ENCODE measurements at places on chromosomes 3 and 15.
A peak's percentile ranks its signal among the peaks of the same experiment; 100 is the strongest.

GRCh38 chr3:109707617-109708016, 370.3 kb upstream of the DPPA4 start:
- no peak for DNase-seq

DNA sequence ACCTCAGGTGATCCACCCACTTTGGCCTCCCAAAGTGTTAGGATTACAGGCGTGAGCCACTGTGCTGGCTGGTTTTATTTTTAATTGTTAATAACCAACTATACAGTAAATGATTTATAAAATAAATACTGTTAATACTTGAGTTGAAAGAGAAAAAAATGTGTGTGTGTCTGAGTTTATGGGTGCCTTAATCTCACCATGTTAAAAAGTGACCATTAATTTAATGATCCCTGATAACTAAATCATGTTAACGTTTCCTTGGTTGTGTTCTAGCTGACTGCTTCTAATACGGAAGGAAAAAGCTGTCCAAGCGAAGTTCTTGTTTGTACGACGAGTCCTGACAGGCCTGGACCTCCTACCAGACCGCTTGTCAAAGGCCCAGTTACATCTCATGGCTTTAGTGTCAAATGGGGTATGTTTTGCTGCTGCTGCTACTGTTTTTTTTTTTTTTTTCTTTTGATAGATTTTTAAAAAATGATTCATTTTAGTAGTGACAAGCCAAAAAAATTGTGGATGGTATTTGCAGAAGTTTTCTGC, 113.5 kb downstream of the GHSR start:
- DNase-seq = no peak

DNA sequence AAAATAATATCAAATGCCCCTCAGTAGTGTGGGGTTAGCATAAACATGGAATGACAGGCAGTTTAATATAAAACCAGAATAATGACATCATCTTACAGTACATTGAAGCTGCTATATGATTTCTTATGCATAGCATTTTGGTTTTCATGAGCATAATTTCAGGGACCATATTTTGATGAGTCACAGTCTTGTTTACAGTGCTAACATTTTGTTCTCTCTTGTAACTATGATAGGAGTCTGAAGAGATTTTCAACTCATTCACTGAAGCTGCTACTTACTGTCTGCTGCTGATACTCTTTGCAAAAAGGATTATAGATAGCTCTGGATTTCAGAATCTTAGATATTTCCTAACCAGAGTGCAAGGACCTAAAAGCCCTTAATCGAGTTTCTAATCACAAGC, 92.6 kb upstream of the CCDC54 start:
- DNase-seq = no peak

GRCh38 chr3:109818081-109818480, 480.7 kb upstream of the DPPA4 start:
- no peak for DNase-seq

DNA sequence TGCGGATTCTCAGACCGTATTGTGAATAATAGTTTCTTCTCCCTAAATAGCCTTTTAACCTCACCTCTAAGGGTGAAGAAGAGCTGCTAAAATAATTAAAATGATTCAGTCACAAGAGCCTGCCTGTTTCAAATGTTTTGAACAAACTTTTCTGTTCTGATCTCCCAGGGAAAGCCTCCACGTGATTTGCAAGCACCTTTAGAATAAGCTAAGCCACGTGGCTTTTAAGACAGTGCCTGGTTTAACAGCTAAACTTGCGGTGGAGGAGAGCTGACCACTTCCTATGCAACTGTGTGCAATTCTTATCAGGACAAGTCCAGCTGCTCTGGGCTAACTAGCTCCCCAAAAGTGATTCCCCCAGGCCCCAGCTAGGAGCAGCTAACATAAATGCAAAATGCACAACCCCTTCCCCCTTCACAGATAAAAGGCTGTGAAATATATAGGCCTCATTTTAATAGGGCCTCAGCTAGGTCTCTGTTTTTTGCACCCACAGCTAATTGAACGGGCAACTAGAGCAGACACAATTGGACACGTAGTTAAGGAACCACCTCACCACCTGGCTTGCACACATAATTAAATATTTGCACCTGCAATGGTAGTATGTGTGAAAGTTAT, 401.2 kb upstream of the NR2F2 start:
- DNase-seq = no peak

- DNase-seq = no peak
Measured at GRCh38 chr15:73321496-73322450, 47.0 kb downstream of the HCN4 start.

- no peak for DNase-seq
Measured at GRCh38 chr3:62261121-62261520, 112.2 kb downstream of the FEZF2 start.

DNA sequence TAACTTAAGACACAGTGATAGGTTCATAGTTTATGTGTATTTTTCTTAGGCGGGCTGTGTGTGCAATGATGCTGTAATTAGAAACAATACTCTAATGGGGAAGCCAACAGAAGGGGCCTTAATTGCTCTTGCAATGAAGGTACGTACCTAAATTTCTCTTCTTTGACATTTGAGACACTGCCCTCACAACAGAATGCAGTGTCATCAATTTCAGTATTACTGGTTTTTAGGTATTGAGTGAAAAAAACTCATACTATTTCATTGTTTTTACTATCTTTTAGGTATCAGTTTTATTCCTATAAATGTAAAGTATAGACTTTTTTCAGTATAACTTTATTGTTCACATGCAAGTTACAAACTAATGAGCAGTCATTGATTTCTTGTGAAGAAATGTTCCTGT, 59.3 kb downstream of the ASTE1 start:
- no peak for DNase-seq

- DNase-seq = no peak
Measured at GRCh38 chr3:30813734-30814133, 80.7 kb downstream of the GADL1 start.

GRCh38 chr3:122523317-122523716, 8.6 kb upstream of the KPNA1 start:
- DNase-seq = no peak

GRCh38 chr3:113038328-113038727, 47.5 kb downstream of the GTPBP8 start:
- no peak for DNase-seq

- peak; percentile 12 for DNase-seq
Measured at GRCh38 chr3:10522646-10523303, 17.4 kb upstream of the ATP2B2 start.

DNA sequence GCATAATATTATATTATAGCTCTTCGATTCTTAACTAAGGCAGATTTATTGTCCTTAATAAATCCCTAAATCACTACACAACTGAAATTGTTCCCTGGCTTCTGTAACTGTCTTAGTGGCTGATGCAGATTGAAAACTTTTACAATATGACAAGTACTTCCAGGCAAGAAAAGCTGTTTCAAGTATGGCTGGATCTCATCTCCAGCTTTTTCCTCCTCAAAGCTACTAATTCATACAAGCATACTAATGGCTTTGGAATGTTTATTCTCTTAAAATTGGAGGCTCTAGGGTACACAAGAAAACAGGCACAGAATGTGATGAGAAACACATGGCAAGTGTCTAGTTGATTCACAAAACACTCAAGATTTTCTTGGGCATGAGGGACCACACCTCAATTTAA, 351.5 kb upstream of the ICE2 start:
- DNase-seq = no peak

DNA sequence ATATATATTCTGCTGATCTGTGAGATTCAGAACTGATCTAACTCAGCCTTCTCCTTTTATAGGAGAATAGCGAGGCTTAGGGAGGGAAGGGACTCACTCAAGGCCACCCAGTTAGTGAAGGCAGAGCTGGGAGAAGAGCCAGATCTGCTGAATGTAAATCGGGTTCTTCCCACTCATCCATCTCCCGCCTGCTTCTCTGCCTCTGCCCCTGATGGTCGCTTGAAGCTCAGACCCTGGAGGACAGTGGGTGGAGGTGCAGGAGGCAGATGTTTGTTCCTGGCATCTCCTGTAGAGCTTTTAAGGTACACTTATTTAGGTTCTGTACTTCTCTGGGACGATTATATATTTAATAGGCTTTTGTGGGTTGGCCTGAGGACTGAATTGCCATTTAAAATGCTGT, 4.3 kb downstream of the PDIA5 start:
- DNase-seq = no peak

DNA sequence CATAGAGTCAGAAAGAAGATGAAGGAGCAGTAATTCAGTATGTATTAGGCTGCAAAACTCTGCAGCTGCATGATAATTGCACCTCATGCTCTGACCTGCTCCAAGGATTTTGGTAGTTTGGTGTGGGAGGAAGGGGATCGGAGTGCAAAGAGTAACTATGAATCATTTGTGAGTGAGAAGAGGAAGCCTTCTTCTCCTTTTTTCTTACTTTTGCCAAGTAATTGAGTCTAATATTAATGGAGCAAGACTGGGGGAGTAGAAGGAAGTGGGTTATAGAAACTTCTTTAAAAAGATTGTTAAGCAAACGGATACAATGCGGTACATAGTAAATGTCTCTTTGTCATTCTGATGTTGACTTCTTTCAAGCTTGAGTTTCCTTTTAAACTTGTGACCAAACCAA, 276.5 kb downstream of the EDEM1 start:
- no peak for DNase-seq

- no peak for DNase-seq
Measured at GRCh38 chr15:25394898-25395297, 43.9 kb downstream of the UBE3A start.

DNA sequence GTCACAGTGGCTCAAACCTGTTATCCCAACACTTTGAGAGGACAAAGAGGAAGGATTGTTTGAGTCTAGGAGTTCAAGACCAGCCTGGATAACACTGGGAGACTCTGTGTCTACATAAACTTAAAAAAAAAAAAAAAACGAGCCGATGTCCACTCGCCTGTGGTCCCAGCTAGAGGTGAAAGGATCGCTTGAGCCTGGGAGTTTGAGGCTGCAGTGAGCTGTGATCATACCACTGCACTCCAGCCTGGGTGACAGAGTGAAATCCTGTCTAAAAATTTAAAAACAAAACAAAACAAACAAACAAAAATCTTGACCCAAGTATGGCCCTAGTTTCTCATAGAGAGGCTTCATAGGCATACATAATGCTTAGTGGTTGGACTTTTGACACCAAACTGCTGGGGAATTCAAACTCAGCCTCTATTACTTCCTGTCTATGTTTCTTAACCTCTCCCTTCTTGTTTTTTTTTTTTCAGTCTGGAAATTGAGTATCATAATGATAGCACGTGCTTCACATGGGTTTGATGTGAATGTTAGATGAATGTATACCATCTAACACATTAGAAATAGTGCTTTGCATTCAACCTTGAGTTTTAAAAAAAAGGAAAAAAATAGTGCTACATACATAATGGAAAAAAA, 46.4 kb upstream of the CAPN7 start:
- DNase-seq = no peak

DNA sequence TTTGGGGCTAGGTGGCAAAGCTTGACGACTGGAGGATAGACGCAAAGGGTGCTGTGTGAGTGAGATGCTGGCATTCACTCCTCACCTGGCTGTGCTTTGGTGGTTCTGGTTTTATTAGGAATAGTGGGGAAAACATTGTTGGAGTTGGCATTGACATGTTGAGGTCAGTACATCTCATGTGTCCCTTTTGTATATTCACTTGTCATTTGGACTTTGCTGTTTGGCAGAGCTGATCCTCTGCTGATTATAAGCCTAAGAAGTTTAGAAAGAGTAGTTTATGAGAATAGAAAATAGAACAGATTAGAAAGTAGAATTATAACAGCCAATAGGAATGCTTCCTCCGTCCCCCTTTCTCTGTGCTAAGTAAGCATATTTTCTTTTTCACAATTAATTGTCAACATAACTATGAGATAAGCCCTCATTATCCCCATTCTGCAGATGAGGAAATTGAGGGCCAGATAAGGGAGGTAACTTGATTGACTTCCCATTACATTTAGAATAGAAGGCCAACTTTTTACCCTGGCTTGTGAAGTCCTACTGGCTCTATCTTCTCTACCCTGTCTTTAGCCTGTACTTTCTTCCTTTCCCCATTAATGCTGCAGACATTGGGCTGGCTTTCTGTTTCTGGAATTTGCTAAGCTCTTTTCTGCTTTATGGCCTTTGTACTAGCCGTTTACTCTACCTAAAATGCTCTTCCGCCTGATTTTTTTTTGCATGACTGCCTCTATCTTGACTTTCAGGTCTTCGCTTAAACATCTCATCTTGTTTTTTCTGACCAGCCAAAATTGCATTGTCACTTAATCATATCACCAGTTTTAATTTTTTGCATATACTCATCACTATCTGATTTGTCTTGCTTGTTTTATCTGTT, 12.8 kb downstream of the ITPR1 start:
- no peak for DNase-seq

DNA sequence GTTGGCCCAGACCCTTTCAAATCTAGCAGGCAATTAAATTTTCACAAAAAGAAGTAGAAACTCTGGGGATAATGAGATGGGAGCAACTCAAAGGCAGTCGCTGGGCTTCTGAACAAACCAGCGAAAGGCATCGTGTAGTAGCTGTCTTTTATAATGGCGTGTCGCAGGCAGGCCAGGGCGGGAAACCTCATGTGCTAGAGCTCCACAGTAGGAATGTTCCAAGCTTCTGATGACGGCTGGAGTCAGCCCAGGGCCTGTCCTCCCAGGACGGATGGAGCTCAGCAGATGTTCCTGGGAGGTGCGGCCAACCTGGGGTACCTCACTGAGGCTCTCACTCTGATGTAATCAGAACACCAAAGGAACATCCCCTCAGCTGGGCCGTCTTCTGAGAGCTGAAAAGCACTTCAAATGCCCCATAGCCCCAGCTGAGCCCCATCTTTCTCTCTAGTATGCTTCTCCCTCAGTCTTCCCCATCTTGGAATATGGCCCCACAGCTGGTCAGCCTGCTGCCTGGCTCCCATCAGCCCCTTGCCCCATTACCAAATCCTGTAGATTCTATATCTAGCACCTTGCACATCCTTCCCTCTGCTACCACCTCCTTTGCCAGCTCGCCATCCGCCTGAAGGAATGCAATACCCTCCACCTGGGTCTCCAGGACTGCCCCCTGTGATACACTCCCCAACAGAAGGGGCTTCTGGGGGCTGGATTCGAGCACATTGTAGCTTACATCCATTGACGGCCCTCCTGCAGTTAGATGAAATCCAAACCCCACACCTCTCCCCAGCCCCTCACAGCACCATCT, 54.9 kb upstream of the ATP2B2 start:
- no peak for DNase-seq

- no peak for DNase-seq
Measured at GRCh38 chr3:80929576-80929975, 831.9 kb downstream of the GBE1 start.

DNA sequence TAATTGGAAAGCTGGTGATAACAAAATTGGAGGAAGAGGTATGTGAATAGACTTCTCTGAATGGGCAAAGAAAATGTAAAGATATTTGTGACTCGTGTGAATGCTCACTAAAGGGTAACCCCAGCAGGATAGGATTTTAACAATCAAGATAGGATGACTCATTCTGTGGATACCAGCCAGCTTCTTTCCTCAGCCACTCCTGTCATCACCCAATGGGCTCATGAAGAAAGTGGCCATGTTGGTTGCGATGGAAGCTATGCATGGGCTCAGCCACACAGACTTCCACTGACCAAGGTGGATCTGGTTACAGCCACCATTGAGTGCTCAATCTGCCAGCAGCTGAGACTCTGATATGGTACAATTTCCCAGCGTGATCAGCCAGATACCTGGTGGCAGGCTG, 40.9 kb downstream of the STRIT1 start:
- no peak for DNase-seq

- no peak for DNase-seq
Measured at GRCh38 chr3:62011666-62012065, 361.7 kb downstream of the FEZF2 start.
